ENCODE measurements at places on chromosomes 2 and 18.
A peak's percentile ranks its signal among the peaks of the same experiment; 100 is the strongest.

- peak; percentile 59 for DNase-seq
These were observed 1.8 kb downstream of the SP3 start for GRCh38 chr2:173963323-173963816.

- peak; percentile 3 for DNase-seq
These were observed 6.1 kb upstream of the SERPINB8 start for GRCh38 chr18:63963615-63964256.

- DNase-seq = no peak
These were observed 82.3 kb downstream of the INPP5D start for GRCh38 chr2:233142355-233142897.

DNA sequence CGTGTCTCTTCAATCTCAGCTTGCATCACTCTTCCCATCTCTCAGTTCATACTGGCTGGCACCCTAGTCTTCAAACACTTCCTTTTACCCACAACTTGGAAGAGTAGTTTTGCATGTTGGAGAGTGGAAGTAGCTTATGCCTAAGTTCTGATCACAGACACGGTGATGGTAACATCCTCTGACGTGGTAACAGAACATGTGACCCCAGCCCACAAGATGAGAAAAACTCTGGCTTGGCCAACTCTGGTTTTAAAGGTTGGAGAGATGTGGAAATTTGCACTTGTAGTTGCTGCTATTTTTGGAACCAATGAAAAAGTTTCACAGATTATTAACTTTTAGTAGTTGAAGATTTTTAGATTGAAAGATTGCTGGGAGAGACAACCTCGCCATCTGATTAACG, 155.4 kb upstream of the SLC35G4 start:
- DNase-seq = no peak

DNA sequence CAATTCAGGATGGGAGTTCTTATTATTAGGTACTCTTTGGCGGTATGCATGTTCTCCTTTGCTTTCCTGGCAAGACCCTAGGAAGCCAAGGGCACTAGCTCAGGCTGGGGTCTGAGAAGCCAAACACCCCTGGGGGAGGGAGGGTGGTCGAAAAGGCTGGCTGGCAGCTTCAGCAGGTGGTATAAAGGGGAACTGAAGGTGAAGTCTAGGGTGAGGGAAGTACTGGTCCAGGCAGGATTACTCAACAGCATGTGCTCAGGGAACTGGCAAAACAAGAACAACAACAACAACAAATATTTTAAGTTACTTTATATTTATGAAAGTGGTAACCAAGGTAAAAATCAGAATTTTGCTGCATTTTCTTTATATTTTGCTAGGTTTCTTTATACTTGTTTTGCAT, 40.7 kb upstream of the PCBP1 start:
- DNase-seq = no peak

- DNase-seq = no peak
These were observed 126.8 kb downstream of the BCL2L11 start for GRCh38 chr2:111247491-111247890.

GRCh38 chr2:20390524-20391123, 40.0 kb upstream of the PUM2 start:
- DNase-seq = no peak

- no peak for DNase-seq
These were observed 24.8 kb upstream of the TNS1 start for GRCh38 chr2:218027426-218028188.

- DNase-seq = no peak
These were observed 288.5 kb downstream of the AGPS start for GRCh38 chr2:177680866-177681712.

DNA sequence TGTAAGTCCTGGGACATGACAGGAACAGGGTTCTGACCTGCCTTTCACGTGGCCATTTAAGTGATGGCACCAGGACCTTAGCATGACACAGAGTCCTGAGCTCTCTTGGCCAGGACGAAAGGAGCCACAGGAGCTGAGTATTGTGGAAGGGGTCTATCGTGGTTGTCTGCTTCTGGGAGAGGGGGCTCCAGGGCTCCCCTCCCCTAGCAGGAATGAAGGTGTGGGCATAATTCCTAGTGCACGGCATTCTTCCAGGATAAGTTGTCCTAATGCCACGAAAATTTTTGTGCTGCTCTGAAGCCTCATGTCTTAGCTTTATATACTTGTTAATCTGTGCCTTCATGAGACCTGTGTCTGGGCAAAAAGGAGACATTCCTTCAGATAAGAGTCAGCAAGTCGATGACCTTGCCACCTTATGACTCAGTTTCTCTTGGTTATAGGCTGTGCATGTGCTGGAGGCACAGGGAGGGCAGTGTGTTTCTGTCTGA, 17.1 kb downstream of the GATA6 start:
- no peak for DNase-seq
